ENCODE measurements at places on chromosomes 1 and 21.

DNA sequence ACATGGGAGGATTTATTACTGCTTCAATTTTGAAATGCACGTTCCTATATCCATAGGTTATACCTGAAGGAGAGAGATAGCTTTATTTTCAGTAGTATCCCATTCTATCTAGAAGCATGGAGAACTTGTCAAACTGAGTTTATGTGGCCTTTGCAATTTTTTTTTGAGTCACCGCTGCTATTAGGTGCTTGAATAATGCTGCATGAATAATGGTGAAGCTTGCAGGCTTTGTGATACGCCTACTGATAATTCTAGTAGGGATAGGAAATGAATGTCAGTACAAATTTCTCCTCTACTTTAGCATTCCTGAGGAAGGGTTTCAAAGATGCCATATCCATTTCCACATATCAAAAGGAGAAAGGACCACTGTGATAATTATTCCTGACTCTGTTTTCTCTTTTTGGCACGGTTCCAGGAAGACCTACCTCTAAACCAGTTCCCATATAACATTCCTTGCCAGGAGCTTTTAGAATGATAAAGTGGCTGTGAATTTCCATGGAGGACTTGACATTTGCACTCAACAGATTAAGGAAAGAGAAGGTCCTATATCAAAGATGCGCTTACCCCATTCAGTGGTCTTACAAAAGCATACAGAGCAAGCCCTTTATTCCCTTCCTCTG, 83.5 kb downstream of the SPATA46 start:
- DNase-seq: no peak

DNA sequence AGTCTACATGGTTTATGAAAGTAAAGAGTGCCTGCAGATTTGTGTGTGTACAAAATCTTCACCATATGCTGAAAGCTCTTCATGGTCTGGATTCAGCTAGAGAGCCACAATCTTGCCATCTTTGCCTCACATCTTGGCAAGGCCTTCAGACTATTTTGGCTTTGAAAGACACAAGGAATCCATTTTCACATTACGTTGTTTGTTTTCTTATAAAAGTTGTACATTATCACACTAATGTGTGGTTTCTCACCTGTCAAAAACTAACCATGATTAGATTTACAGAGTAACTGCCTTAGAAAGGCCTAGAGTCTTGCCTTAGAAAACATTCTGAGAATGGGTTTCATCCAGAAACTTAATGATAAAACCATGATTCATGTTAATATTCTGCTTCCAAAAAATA, 494.6 kb downstream of the NEGR1 start:
- DNase-seq: no peak

DNA sequence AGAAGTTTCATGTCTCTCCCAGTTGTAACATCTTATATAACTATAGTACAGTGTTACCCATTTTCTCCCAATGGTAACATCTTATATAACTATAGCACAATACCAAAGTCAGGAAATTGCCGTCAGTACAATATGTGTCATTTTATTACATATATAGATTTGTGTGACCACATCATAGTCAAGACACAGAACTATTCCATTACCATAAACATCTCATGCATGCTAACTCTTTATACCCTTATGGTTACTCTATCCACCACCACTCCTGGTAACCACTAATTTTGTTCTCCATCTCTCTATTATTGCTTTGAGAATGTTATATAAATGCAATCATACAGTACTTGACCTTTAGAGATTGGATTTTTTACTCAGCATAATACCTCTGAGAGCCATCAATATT, 120.7 kb downstream of the BACH1 start:
- no peak for DNase-seq

- no peak for DNase-seq
Measured at GRCh38 chr1:171173069-171173468, 12.0 kb upstream of the FMO2 start.

- DNase-seq: no peak
Measured at GRCh38 chr1:46244656-46245371, 2.7 kb upstream of the RAD54L start.

DNA sequence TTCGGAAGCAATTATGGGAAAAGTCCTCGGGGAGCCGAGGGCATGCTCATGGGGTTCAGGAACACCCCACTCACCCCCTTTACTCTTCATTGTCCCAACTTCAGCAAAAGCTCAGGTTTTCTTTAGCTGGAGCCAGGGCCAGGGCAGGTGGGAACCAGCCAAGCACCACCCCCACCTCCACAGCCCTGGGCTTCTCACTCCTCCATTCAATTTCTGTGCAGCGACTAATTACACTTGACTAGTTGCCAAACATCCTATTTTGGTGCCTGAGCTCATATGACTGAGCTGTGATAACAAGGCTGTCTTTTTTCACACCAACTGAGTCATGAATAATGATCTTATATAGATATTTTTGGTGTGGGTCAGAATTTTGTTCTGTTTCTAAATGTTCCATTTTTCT, 257.2 kb upstream of the AJAP1 start:
- no peak for DNase-seq

DNA sequence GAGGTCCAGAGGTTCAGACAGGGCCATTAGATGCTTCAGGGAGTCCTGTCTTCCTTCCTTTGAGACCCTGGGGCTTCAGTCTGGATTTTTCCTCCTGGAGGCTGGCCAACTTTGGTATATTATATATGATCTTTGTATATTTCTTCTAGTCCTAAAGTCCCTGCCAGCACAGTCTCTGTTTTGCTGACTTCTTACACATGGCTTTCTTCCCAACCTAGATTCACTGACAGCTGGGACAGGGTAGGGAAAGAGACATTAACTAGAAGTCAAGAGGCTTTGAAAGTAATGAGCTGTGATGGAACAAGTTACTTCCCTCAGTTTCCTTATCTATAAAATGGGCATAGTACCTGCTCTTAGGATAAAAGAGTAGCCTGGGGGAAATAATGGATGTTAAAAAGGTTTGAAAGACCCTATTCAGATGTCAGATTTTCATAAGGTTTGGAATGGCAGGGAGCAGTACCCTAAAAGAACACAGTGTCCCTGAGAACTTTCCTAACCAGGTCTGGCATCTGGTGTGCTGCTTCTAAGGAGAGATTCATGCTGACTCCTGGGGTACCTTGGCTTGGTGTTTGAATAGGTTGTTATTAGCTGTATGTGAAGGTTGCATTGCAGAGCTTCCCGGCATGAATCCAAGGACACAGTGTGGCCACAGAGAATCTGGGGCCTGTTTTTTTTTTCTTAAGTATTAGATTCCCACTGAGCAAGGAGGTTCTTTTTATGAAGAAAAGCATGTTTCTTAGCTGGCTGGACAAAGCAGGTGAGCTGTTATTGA, 47.6 kb downstream of the RASSF5 start:
- no peak for DNase-seq

All from activated T-cell treated with anti-CD3 and anti-CD28 coated beads for 4 hours (primary cell).